Right kidney (tissue), 9 donors: ENCODE measurements at places on chromosomes 13 and 19.

DNA sequence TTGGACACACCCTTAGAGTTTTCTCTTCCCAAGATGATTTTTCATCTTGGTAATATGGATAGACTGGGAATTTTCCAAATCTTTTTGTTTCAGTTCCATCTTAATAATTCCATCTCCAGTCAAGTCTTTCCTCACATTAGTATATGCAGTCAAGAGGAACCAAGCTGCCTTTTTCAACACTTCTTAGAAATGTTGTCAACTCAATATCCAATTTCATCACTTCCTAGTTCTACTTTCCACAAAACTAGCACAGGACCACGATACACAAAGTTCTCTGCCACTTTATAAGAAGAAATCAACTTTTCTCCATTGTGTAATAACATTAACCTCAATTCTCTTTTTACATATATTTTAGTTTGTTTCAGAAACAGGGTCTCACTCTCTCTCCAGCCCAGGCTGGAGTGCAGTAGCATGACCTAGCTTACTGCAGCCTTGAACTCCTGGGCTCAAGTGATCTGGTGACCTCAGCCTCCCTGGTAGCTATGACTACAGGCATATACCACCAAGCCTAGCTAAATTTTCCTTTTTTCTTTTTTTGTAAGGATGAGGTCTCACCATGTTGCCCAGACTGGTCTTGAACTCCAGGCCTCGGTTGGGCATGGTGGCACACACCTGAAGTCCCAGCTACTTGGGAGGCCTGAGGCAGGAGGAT, 15.5 kb downstream of the ZNF443 start:
- DNase-seq = no peak

- DNase-seq = no peak
Measured at GRCh38 chr13:106888148-106888547, 320.2 kb upstream of the ARGLU1 start.

DNA sequence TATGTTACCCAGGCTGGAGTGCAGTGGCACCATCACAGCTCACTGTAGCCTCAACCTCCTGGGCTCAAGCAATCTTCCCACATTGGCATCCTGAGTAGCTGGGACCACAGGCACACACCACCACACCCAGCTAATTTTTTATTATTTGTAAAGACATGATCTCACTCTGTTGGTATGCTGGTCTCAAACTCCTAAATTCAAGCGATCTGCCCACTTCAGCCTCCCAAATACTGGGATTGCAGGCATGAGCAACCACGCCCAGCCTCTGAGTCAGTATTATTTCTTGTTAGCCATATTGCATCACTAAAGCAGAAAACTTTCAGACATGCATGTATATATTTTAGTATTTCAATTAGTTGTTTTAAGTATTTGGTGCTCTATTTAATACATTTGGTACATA, 376.4 kb downstream of the GPC6 start:
- DNase-seq = no peak

- no peak for DNase-seq
Measured at GRCh38 chr13:76338003-76338402, 548.2 kb downstream of the KCTD12 start.

- no peak for DNase-seq
Measured at GRCh38 chr19:44532819-44533218, 3.3 kb upstream of the CEACAM20 start.

GRCh38 chr13:40440990-40441820, 225.2 kb downstream of the FOXO1 start:
- no peak for DNase-seq
